Left kidney (tissue), 8 donors: ENCODE measurements at places on chromosomes 12 and 14.

DNA sequence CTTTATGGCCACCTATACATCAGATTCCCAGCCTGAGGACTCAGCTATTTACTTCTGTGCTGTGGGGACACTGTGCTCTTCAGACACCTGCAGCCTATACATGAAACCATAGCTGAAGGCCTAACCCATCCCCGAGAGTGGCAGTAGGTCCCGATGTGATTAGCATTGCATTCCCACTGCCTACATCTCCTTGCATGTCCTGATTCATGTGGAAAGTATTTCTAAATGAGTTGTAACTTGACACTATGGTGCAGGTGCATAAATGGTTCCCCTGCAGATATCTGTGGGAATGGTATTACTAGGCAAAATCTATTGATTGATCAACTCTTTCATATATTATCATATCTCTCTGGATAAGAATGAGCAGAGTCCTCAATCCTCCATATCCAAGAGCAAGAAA is 433.5 kb downstream of the DAD1 start:
- DNase-seq: no peak

DNA sequence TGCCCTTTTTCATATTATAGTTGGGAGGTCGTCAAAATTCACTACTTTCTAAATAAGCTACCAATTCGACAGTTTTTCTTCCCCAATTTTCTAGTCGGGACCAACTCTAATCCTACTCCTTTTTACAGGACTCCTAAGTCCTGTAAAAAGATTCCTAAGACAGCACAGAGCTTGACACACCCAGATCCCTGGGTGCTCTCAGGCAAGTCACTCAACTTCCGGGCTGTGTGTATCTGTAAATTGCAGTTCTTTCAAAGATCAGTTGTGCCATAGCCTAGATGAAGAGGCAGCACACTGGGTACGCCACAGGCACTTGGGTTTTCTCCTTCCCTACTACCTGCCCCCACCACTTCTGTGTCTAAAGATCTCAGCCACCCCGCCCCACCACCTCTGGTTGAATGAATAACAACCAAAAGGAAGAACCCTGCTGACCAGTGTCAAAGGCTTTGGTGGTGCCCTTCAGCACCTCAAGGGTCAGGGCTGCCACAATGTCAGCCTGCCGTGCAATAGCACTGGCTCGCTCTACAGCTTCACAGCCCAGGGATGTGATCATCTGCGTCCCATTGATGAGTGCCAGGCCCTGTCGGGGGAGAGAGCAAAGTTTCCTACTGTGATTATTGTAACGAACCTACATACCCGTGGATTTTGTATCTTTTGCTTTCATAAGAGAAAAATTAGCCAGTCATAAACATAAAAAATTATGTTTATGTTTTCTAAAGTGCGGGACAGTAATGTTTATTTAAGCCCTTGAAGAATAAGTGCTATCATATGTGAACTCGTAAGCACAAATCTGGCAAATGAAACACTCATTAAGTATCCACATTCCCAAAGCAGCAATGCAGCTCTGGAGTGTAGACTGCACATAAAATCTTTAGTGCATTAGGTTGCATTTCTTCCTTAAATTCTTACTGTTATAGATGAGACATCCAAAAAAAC is 9.2 kb downstream of the HAL start:
- DNase-seq: no peak

- no peak for DNase-seq
Observed at GRCh38 chr12:48696626-48697025, 14.6 kb upstream of the KANSL2 start.

GRCh38 chr14:92670643-92671366 is 77.6 kb downstream of the LGMN start:
- no peak for DNase-seq

DNA sequence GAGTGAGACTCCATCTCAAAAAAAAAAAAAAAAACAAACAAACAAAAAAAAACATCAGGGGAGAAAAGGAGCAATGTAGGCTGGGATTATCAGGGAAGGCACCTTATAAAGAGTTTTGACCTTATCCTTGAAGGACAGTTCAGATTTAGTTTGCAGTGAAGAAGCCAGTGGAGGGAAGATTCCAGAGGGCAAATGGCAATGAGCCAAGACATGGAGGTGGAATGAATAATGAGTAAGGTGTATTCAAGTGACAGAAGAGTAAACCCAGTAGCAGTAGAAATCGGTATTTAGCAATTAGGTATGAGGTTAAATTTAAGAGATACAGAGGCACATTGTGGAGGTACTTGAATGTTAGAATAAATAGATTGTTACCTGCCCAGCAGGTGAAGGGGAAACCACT is 2.2 kb upstream of the DUSP16 start:
- DNase-seq: no peak

DNA sequence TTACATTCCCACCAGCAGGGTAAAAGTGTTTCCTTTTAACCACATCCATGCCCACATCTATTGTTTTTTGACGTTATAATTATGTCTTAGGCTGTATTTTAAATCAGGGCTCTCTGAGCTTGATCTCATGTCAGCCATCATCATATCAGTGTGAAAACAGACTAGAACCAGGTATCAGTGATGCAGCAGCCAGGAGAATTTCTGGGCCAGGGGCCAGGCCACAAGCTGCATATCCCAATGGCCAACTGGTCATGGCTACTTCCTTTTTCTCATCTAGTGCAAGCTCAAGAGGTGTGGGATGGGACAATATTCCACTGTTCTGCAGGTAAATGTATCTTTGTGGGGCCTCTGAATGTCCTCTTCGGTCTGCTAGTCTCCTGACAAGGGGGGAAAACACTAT is 125.1 kb downstream of the CRADD start:
- no peak for DNase-seq
